GM23338 (cell line): ENCODE measurements at places on chromosomes 7 and 10. TPM values are rescaled to one million over a fixed set of nuclear protein-coding genes. Genes with fewer than 3 reads are reported as not detected.

DOCK1 gene
- total RNA-seq: 55.3 and 57.8 TPM in 2 replicates

COL13A1 gene
- total RNA-seq: 7.1 and 8.6 TPM in 2 replicates

CLEC5A gene
- total RNA-seq: not detected in 2 replicates

TMEM229A gene
- total RNA-seq: 0.16 and 0.80 TPM in 2 replicates

GHRHR gene
- not detected in 2 replicates for total RNA-seq

SYT15 gene
- 0.39 TPM in 1 of 2 replicates, not detected in the other for total RNA-seq

ADCYAP1R1 gene
- total RNA-seq: 9.2 and 10.6 TPM in 2 replicates

PCLO gene
- total RNA-seq: 6.4 and 7.4 TPM in 2 replicates

DNA sequence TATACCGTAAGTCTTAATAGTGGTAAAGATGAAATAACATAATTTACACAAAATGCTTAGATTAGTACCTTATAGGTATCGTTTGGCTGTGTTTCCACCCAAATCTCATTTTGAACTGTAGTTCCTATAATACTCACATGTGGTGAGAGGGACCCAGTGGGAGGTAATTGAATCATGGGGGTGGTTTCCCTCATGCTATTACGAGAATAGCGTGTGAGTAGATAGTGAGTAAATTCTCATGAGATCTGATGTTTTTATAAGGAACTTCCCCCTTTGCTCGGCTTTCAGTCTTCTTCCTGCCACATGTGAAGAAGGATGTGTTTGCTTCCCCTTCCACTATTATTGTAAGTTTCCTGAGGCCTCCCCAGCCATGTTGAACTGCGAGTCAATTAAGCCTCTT lies 426.3 kb upstream of the POT1 start:
- no peaks in the 10 kb centered on the region for H3K27me3 ChIP-seq
- H3K27ac ChIP-seq: no peak overlapping the region
- H3K4me1 ChIP-seq: no peaks in the 10 kb centered on the region
- H3K4me3 ChIP-seq: no peak overlapping the region

DNA sequence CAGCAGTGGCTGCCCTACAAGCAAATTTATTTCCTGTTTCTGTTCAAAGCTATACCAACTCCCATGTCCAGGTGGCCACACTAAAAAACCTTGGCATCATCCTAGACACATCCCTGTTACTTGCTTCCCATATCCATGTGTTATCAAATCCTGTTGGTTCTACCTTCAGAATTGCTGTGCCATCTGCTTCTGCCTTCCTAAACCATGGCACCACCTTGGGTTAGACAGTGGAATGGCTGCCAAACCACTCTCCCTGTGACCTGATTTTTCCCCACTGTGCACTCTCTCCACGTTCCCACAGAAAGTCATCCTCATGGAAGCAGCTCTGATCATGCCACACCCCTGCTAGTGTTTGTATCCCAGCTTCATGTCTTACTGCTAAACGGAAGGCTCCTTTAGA lies 697.6 kb upstream of the GALNT17 start:
- no peak overlapping the region for H3K4me3 ChIP-seq
- H3K27ac ChIP-seq: no peak overlapping the region
- DNase-seq: no peak
- H3K27me3 ChIP-seq: no peaks in the 10 kb centered on the region

DNA sequence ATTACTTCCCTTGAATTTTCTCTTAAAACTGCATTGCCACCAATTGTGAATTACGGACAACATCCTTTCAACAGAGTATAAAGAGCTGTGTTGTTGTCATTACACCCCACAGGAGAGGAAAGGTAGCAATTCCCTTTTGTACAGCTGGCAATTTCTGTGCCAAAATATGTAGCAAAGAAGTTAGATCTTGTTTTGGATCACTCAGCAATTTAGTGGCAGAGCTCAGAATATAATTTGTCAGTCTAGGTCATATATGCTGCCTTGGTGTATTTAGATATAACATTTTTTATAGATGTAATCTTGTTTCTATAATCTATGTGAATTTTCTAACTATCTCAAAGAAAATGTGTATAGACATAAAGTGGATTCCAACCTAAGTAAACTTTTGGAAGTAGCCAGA lies 38.8 kb downstream of the NRBF2 start:
- no peaks in the 10 kb centered on the region for H3K4me1 ChIP-seq
- no peak for DNase-seq
- no peak overlapping the region for H3K4me3 ChIP-seq
- no peaks in the 10 kb centered on the region for H3K27me3 ChIP-seq
- H3K27ac ChIP-seq: no peak overlapping the region; the same call in 1 of the 2 replicates

DNA sequence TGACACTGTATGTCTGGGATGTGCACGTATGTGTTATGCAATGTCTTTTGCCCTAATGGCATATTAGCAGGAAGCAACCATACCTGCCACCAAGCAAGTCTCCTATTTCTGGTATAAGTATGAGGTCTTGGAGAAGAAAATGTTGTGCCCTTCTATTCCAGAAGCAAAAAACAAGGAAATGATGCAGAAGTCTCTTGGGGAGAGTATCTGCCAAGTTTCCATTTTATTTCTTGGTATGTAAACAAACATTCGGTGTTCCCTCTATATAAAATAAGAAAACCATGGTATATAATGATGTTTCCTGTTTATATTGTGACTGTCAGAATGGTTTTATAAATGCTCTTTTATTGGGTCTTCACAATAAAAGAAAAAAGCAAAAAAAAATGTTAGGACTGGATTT lies 19.3 kb upstream of the MYO3A start:
- H3K27me3 ChIP-seq: no peaks in the 10 kb centered on the region
- H3K36me3 ChIP-seq: no peaks in the 10 kb centered on the region
- no peak for DNase-seq
- H3K4me1 ChIP-seq: no peaks in the 10 kb centered on the region; the same call in 1 of the 2 replicates
- H3K27ac ChIP-seq: no peak overlapping the region

- H3K4me3 ChIP-seq: no peak overlapping the region
- DNase-seq: no peak
- no peak overlapping the region for H3K27ac ChIP-seq
- peaks cover 2% of the 10 kb centered on the region for H3K4me1 ChIP-seq
Measured at GRCh38 chr10:121715969-121716368, 117.7 kb upstream of the FGFR2 start.

- no peaks in the 10 kb centered on the region for H3K27me3 ChIP-seq
- no peaks in the 10 kb centered on the region for H3K36me3 ChIP-seq
- peaks cover 50% of the 10 kb centered on the region for H3K4me1 ChIP-seq
Measured at GRCh38 chr7:142813226-142813625, 41.6 kb upstream of the EPHB6 start.

DNA sequence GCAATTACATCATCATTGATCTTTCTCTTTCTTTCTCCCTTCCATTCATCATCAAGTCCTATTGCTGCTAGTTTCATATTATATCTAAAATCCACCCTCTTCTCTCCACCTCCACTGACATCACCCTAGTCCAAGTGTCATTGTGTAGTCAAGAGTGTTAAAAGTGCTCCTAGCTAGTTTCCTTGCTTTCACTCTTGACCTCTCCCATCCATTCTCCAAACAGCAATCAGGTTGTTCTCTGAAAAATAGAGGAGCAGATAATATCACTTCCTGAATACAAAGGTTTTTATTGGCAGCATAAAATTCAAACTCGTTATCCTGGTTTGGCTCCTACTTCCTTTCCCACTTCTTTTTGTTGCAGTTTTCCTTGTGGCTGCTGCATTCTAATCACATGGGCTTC lies 61.6 kb upstream of the PHF14 start:
- no peak overlapping the region for H3K4me3 ChIP-seq
- H3K27ac ChIP-seq: no peak overlapping the region
- no peaks in the 10 kb centered on the region for H3K27me3 ChIP-seq
- no peak for DNase-seq
- H3K36me3 ChIP-seq: peaks cover 19% of the 10 kb centered on the region; the same call in 1 of the 2 replicates
- peaks cover 11% of the 10 kb centered on the region for H3K4me1 ChIP-seq

DNA sequence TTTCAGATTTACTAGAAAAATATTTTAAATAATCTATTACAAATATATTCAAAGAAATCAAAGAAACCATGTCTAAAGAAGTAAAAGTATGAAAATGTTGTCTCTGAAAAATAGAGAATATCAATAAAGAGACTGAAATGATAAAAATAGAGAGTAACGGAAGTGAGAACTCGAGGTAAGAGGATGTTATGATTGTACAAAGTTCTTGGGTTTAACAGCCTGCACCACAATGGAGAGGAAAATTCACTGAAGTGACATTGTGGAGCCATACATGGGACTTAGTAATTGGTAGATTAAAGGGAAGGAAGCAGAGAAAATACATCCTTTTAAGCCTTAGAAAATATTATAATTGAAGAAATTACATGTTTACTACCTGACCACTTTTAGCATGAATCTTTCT lies 77.9 kb downstream of the THSD7A start:
- no peak overlapping the region for H3K27ac ChIP-seq
- H3K4me3 ChIP-seq: no peak overlapping the region

GRCh38 chr7:80348223-80348622 lies 163.6 kb downstream of the GNAT3 start:
- no peak overlapping the region for H3K27ac ChIP-seq
- no peak for DNase-seq
- no peak overlapping the region for H3K4me3 ChIP-seq
- no peaks in the 10 kb centered on the region for H3K27me3 ChIP-seq
- no peaks in the 10 kb centered on the region for H3K4me1 ChIP-seq

GRCh38 chr10:127548022-127548421 lies 1.1 kb upstream of the NPS start:
- H3K36me3 ChIP-seq: no peaks in the 10 kb centered on the region
- no peak for DNase-seq
- no peak overlapping the region for H3K27ac ChIP-seq

- H3K36me3 ChIP-seq: peaks cover 25% of the 10 kb centered on the region
- H3K4me3 ChIP-seq: no peak overlapping the region
- DNase-seq: no peak
- no peaks in the 10 kb centered on the region for H3K27me3 ChIP-seq
- no peak overlapping the region for H3K27ac ChIP-seq
Measured at GRCh38 chr7:32574626-32575025, 79.3 kb downstream of the AVL9 start.

DNA sequence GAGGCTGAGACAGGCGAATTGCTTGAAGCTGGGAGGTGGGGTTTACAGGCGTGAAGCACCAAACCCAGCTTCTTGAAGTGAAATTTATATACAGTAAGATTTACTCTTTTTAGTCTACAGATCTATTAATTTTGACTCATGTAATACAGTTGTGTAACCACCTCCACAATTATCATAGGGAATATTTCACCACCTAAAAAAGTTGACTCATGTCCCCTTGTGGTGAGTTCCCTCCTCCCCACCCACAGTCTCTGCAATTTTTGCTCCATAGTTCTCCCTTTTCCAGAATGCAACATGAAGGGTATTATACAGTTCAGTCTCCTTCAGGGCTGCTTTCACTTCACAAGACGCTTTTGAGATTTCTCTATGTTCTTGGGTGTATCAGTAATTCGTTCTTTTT lies 156.8 kb downstream of the FAM107B start:
- no peaks in the 10 kb centered on the region for H3K36me3 ChIP-seq
- H3K4me1 ChIP-seq: peaks cover 6% of the 10 kb centered on the region; the same call in 1 of the 2 replicates
- DNase-seq: no peak
- no peak overlapping the region for H3K27ac ChIP-seq

DNA sequence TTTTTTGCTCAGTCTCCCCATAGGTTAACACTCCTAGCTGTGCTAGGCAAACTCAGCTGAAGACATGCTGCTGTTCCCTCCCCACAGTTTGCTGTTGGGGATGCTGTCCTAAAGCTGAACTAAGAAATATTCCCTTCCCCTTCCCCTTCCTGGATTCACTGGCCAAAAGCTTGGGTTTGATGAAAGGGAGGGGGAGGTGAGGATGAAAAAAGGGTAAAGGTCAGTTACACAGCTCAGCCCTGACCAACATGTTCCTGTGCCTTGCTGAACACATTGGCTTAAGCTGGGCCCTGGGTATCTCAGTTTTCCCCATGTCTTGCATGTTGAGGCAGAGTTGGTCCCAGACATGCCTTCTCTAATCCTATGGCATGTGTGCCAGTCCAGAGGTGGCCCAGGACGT lies 15.3 kb downstream of the CCM2 start:
- DNase-seq: no peak
- no peak overlapping the region for H3K4me3 ChIP-seq
- no peaks in the 10 kb centered on the region for H3K4me1 ChIP-seq
- no peaks in the 10 kb centered on the region for H3K36me3 ChIP-seq

DNA sequence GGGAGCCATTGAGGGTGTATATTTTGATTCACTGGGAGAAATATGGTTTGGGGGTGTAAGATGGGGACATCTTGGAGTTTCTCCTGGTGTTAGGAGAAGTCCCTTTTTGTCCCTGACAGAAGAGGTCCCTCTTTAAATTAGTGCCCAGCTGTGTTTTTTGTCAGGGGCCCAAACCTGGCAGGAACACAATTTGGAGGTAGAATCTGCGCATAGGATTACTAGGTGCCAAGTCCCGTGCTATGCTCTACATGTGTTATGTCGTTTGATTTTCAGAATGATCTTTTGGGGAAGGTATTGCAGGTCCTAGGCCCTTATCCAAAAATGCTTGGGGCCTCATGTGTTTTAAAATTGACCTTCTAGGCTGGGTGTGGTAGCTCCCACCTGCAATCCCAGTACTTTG lies 36.8 kb upstream of the HABP2 start:
- no peaks in the 10 kb centered on the region for H3K27me3 ChIP-seq
- no peaks in the 10 kb centered on the region for H3K36me3 ChIP-seq
- no peaks in the 10 kb centered on the region for H3K4me1 ChIP-seq
- no peak overlapping the region for H3K4me3 ChIP-seq

GRCh38 chr7:40673285-40673684 lies 538.5 kb downstream of the SUGCT start:
- DNase-seq: no peak
- H3K27ac ChIP-seq: no peak overlapping the region
- no peaks in the 10 kb centered on the region for H3K36me3 ChIP-seq

DNA sequence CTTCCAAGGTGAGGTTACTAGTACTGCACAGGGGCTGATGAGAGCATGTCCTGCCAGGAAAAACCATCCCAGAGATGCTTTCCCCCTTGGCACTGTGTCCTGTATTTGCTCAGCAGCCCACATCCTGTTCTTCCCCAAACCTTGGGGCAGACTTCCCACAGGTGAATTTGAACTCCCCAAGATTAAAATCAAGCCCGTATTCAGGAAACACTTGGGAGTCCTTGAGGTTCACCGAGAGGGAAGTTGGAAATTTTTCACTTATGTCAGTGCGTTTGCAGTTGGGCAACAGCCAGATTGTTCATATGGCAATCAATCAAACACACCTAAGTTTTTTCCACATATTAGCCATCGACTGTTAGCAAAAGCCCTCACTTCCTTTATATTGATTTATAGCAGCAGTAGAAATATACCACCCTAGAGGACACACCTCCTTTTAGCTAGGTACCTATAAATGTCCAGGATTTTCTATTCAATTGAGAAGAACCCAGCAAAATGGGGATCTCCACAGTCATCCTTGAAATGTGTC lies at the start of gene DMBT1:
TSS of gene DMBT1 (plus strand) at position 476 of the 526 bp plus-strand sequence. CDS start at position 493, 17 bp downstream.
- no peak for DNase-seq
- no peaks in the 10 kb centered on the region for H3K27me3 ChIP-seq
- H3K36me3 ChIP-seq: no peaks in the 10 kb centered on the region
- no peak within 1 kb of the TSS for H3K27ac ChIP-seq
- H3K4me1 ChIP-seq: no peaks in the 10 kb centered on the region
- no peak within 1 kb of the TSS for H3K4me3 ChIP-seq

DNA sequence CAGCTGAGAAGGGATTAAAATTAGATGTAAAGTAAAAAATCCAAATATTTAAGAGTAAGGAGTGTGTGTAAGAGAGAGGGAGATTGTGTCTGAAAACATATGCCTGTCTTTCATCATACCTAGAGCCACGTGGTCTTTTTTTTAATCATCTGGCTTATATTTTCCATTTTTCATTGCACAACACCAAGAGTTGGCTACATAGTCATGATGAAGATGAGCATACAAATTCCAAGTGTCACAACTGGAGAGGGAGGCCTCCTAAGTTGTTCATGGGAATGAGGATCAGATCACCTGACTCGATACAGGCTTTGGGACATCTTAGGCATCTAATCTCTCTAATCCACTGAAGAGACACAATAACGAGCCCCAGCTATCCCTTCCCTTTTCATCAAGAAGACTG lies 47.2 kb upstream of the CCDC3 start:
- DNase-seq: no peak
- no peaks in the 10 kb centered on the region for H3K27me3 ChIP-seq
- H3K36me3 ChIP-seq: no peaks in the 10 kb centered on the region
- H3K27ac ChIP-seq: no peak overlapping the region
